ENCODE measurements at places on chromosomes 7 and 10.

- no peak for DNase-seq
Measured at GRCh38 chr10:86952106-86952505, 5.3 kb downstream of the MMRN2 start.

- no peak for DNase-seq
Measured at GRCh38 chr10:128025437-128025836, 100.8 kb downstream of the MKI67 start.

DNA sequence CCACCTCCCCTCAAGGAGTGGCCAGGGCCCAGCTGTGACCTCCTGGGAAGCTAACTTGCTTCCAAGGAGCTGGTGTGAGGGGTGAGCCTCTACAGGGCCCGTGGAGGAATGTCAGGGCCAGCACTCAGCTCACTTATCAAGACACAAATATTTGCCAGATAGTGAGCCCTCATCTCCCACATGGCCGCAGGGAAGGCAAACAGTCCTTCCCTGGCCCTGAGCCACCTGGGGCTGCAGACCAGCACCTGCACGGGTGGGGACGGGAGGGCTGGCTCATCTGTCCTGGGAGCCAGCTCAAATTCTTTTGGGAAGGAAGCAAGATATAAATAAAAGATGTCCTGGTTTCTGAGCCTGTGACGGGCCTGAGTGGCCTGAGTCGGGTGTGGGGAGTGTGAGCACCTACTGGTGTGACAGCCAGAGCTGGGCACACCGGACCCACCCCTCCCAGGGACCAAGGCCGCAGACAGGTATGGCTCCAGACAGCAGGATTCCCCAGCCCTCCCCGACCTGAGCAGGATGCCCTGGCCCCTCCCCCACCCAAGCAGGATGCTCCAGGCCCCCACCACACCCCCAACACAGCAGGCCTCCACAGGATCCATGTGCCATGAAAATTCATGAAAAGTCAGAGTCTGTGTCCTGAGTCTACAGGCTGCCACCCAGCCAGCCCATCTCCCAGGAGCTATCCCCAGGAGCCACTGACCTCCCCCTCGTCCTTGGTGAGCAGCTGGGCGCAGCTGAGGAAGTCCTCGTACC is 148.0 kb downstream of the MAPK8 start:
- no peak for DNase-seq

DNA sequence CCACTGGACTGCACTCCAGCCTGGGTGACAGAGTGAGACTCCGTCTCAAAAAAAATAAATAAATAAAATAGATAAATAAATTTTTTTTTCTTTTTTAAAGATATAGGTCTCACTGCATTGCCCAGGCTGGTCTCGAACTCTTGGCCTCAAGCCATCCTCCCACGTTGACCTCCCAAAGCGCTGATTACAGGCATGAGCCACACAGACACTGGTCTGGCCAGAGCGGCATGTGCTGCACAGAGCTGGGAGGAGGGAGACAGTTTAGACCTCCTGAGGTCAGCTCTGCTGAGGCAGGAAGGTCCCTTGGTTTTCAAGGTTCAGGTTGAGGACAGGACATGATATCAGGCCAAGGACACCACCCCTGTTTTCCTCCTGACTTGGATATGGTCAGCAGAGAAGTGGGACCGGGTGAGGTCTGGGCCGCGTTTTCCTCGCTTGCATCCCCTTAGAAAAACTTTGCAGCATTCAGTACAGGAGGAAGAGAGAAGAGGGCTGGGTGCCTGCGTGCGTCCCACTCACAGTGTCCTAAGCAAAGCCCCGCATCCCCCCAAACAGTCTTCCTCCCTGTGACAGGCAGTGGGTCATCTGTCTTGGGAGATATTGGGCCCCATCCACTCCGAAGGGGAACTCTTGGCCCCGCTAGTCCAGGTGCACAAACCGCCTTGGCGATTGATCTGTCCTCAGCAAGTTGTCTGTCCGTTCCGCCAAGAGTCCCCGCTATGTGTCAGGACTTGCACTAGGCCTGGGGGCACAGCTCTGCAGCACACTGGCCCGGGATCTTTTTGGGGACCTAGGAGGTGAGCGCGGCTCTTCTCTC is 56.1 kb downstream of the ZNF727 start:
- DNase-seq = no peak

DNA sequence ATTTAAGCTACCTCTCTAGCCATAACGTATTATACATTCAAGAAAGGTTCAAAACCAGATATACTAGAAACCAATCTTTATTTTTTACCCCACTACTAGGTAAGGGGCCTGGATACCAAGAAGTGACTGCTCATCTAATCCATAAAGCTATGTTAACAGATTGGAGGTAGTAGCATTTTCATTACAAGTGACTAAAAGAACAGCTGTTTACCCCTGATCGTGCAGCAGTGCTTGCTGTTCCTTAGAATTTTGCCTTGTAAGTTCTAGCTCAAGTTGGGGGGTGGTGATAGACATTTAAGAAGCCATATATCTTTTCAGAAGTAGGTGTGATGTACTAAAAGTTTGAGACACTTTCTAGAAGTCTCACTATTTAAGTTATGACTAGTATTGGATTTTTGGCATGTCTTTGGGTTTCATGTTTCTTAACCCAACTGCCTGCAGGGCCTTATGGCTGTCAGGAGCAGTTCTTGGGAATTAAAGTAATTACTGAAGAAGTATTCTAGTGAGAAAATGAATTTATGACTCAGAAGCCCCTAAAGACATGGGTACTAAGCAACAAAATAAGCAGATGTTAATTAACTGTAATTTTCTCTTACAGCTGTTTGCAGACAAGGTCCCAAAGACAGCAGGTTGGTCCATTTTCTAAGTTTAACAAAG is 2.3 kb downstream of the PPIA start:
- no peak for DNase-seq

GRCh38 chr7:35691827-35692307 is 3.1 kb downstream of the HERPUD2 start:
- DNase-seq = no peak

- no peak for DNase-seq
Measured at GRCh38 chr10:123970207-123970926, 78.8 kb upstream of the CPXM2 start.

DNA sequence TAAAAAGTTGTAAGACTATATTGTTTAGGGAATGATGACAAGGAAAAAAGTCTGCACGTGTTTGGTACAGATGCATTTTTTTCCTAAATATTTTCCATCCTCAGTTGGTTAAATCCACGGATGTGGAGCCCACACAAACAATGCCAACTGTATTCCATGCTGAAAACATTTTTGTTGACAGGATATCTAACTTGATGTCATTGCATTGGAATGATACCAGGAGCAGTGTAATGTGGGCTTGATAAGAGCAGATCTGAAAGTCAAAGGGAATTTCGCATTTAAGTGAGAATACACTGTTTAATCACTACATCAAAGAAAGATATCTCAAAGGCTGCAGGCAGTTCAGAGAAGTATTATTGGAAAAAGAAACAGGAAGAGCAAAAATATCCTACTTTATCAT is 49.5 kb upstream of the TMEM140 start:
- no peak for DNase-seq

DNA sequence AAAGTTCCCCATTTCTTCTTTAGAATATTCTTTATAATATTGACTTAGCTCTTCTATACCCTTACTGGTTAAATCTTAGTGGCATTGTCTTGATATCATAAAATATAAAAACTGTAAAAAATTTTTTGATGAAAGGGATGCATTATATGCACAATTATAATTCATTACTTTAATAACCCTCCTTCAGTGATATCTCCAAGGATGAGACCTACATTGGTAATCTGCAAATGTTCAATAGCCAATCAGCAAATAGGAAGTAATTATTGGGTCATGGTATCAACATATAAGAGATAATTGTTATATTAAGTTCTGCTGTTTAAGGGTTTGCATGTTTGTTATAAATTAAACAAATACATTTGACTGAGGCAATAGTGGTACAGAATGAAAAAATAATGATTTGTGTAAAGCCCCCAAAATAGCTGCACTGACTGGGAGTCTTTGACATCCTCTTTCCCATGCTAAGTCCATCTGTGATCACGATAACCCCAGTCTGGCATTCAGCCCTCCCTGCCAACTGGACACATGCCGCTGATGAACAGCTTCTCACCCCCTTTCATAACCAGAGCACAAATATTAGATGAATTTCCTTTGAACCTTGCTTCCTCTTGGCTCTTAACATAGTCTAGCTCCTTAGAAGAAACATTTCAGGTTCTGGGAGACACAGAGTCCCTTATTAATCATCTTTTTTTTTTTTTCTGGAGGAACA is 169.5 kb downstream of the CPED1 start:
- DNase-seq = no peak

GRCh38 chr7:15977663-15978062 is 291.2 kb upstream of the MEOX2 start:
- no peak for DNase-seq

DNA sequence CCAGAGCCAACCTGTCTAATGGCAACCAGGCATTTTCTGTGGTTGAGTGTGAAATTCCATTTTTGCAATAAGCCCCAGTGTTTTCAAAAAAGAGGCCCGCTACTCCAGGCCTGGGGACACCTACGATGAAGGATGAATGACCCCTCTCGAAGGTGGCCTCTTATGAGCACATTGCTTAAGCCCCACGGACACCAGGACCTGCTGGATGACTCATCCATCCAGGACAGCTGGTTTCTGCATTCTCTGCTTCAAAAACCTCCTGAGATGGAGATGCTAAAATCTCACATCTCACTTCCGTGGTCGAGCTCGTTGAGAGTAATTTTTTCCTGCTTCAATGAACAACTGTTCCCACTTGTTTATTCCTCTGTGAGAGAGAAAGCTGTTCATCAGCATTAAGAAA is 150.2 kb upstream of the FZD8 start:
- no peak for DNase-seq

- no peak for DNase-seq
Measured at GRCh38 chr10:103761075-103761920, 94.1 kb downstream of the SH3PXD2A start.

- DNase-seq = no peak
Measured at GRCh38 chr10:114679552-114679951, 21.5 kb upstream of the ABLIM1 start.

DNA sequence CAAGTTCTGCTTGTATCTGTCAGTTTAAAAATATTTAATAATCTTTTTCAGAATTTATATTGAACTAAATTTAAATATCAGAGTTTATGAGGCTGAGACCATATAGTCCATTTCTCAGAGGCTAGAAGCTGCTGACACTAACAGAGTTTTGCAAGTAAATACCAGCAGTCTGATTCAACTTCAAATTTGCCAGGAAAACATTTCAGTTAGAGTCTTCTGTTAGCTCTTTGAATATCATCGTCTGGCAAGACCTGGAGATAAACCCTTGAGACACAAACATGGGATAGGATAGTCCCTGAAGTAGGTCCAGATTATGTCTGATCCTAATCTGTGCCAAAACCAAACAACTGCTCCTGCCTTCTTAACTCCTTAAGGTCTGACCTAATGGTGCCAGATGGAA is 472.8 kb upstream of the STEAP1 start:
- DNase-seq = no peak

GRCh38 chr7:65974191-65974801 is 7.7 kb downstream of the GUSB start:
- no peak for DNase-seq

DNA sequence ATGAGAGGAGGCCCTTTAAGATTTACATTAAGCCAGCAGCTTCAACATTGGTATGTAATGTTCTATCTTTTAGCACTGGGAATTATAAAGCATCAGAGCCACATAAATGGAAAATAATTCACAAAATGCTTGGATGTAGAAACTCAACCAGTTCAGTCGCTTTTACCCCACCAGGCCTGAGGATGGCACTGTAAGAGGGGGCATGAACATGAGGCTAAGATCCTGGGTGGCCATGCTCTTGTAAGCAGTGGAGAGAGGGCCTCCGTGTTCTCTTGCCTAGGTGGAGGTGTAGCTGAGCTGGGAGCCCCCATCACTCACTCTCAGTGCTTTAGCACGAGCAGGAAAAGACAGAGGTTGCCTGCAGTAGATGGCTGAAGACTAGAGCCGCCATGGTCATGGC is 238.8 kb downstream of the FANK1 start:
- DNase-seq = no peak

GRCh38 chr7:100949227-100949932 is at the start of gene MUC3A:
MUC3A (plus strand) TSS chr7:100949534; CDS start chr7:100949625, 91 bp downstream.
- DNase-seq = no peak

GRCh38 chr7:105612806-105613205 is 31.5 kb upstream of the EFCAB10 start:
- no peak for DNase-seq

DNA sequence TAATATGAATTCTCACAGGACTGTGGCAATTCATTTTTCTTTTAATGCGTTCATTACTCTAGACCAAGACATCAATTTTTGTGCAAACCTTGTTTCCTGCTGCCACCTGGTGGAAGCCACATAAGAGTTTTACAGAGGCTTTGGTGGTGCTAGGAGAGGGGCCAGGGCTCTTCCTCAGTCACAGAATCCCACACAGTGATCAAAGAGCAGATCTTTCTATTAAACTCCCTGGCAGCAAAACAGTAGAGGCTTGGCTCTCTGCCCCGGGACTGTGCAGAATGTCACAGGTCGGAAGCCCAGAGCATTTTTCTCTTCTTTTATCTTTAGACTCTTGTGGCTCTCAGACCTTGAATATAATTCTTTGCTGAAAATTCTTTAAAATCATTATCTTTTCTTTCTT is 506.4 kb upstream of the C7orf33 start:
- DNase-seq = no peak

- DNase-seq = no peak
Measured at GRCh38 chr7:21969822-21970221, 24.1 kb upstream of the CDCA7L start.

DNA sequence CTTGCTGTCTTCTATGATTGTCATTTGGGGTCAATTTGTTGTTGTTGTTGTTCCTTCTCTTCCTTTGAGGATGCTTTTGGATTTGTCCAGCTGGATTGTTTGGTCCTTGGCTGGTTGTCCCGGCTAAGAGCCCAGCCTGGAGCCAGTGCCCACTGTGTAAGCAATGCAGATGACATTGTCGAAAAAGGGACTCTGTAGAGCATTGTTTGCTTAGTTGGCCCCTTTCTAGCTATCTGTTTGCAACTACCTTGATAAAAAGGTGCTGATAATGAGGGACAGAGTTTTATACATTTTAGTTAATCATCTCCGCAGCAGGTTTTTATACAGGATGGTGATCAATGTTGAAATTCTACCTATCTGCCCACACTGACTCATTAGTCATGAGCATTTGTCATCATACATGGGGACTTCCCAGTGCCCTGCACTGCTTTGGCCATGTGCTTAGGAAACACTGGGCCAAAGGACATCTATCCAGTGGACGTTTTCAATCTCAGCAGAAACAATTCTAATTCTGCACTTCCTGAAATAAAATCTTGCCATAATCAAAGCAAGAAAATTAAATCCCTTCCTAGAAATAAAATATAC is 311.9 kb downstream of the GRM8 start:
- no peak for DNase-seq

DNA sequence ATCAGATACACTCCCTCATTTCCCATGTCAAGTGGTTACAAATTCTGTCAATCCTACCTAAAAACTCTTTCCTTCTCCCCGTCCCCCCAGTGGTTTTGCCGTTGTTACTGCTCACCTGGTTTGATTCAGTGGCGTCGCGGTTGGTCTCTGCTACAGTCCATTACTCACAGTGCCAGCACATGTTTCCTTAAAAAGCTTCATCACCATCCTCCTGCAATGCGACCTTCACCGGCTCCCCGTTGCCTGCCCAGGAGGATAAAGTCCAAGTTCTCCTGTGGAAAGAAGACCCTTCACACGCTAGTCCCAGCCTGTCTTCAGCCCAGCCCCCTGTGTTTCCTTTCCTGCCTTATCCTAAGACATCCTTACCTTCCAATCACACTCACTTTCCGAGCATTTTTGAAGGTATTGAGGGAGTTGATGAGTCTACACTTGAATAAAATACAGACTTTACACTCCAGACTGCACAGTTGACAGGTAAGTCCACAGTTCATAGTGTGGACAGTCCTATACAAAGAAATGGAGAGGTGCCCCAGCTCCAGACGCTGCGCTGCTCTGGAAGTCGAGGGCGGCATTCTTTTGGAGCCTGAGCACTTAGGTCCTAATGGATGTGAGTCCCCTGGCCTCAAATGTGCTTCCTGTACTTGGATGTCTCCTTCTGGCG is 3.4 kb upstream of the LARP4B start:
- DNase-seq = no peak
